ENCODE measurements at places on chromosomes 4 and X.

DNA sequence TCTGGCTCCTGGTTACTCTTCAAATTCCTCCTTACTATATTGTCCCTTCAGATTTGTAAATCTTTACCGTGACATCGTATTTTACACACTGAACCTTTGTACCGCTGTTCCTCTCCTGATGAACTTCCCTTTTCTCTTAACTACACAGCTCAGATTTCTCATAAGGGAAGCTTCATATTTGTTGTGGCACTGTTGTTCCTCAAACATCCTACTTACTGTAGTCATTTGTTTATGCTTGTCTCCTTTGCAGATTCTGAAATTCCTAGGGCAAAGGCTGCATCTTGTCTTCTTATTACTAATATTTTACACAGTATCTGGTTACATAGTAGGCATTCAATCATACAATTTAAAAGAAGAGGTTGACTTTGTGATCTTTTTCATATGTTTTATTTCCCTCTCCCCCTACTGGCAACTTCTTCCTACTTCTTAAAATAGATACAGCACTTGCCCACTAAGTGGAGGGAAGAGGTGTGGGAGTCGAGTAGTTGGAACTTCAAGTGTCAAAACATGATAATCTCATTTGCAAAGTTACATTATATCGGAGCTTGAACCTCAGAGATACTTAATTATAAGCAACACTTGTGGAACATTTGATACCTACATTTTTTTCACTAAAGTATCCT lies 50.0 kb downstream of the TET2 start:
- peak; percentile 18 for DNase-seq

DNA sequence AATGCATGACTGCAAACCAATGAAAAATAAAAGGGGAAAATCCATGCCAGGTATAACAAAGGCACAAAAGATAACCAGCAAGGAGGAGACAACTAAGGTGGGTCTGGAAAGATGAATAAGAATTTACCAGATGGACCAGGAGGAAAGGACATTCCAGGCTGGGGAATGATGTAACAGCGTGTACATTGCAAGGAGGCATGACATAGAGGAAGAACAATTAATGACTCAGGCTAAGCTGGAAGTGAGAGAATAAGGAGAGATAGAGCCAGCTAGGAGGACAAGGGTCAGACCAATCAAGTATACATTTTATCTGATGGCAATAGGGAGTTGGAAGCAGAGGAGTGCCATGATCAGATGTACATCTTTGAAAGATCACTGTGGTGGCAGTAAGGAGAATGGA lies 57.0 kb downstream of the MTMR8 start:
- no peak for DNase-seq

- DNase-seq, result peak; percentile 18
Observed at GRCh38 chr4:79255793-79256192, 70.1 kb downstream of the NAA11 start.

DNA sequence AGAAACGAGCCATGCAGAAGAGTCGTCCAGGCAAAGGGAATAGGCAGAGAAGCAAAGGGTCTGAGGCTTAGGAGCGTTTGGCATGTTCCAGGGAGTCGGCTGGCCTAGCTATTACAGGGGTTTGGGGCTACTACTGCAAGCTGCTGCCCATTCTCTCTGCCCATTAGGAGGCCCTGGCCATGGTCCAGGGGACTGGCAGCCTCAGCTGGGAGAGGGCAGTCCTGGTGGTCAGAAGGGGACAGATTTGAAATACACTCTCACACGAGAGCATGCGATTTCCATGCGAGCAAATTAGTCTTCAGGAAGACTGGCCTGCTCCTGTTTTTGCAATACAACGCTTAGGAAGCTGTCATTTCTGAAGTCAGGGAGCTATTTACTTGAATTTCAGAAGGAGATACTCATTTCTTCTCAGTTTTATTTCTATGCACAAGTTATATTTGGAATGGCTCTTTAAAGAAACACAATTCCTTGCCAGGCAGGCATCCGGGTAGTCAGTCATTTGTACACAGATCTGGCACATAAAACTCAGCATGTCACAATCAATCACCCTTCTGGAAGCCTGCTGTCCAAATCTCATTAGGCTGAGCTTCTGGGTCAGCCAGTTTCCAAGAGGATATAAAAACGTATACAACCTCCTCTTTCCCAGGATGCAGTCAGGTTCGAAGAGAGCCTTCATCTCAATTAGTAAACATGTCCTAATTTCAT lies 27.0 kb downstream of the PROM1 start:
- no peak for DNase-seq

DNA sequence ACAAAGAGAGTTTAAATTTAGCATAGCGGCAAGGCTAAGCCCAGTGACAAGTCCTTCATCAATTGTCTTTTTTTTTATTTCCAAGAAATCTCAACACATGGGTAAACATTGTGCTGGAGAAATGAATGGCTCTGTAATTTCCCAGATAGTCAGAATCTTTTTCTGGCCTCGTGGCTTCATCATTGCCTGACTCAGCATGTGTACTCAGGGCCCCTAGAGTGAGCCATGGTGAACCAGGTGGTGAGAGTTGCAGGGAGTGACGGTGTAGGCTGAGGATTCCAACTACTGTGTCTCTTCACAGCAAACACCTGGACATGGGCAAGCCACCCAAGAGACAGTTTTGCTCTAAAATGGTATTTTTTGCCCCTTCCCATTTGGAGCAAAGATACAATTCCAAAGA lies 43.1 kb upstream of the UCP1 start:
- DNase-seq, result no peak

DNA sequence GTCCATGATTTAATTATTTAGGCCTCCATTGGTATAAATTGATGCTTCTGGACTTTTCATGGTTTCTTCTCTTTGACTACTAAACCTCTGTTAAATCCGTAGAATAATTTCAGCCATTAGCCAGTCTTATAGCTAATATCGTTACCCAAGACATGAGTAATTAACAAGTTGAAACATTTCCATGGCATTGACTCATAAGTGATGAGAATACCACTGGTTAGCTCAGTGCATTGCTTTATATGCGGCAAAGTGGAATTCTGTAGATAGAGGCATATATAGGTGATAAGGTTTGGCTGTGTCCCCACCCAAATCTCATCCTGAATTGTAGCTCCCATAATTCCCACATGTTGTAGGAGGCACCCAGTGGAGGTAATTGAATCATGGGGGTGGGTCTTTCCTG lies 80.6 kb downstream of the VCX2 start:
- DNase-seq, result no peak

- DNase-seq, result no peak
Observed at GRCh38 chrX:41482154-41482850, 35.2 kb downstream of the NYX start.

DNA sequence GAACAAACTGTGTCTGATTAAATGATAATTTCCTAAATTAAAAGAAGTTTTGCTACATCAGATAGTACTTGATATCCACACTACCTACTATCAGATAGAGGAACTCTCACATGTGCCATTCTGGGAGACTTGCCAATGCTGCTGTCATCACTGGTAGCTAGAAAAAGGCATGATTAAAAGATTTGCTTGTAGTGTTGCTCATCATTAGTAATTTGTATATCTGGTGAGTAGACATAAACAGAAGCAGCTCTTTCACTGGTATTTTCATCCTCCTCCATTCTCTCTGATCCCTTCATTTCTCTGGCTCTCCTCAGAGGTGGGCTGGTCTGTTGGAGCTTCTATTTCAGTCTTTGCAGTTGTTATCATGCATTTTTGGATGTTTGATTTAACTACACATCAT lies 56.0 kb downstream of the SPRY1 start:
- DNase-seq, result no peak

GRCh38 chr4:183550345-183551093 lies 45.7 kb downstream of the ING2 start:
- DNase-seq, result no peak

DNA sequence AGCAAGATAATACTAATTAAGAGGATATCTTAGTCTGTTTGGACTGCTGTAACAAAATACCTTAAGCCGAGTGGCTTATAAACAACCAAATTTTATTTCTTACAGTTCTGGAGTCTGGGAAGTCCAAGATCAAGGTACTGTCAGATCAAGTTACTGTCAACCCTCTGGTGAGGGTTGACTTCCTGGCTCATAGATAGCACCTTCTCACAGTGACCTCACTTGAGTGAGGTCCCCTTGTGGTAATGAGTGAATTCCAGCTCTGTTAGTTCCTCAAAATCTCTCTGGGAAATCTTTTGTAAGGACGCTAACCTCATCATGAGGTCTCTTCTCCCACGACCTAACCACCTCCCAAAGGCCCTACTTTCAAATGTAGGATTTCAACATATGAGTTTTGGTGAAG lies 36.9 kb upstream of the ADGRA3 start:
- DNase-seq, result no peak

GRCh38 chr4:38930204-38930603 lies 62.6 kb downstream of the FAM114A1 start:
- DNase-seq, result no peak

GRCh38 chr4:27604692-27605091 lies 744.1 kb downstream of the STIM2 start:
- DNase-seq, result no peak

- DNase-seq, result no peak
Observed at GRCh38 chr4:146291313-146291712, 77.0 kb downstream of the REELD1 start.

- no peak for DNase-seq
Observed at GRCh38 chr4:157221426-157221894, 932 bp downstream of the GRIA2 start.

DNA sequence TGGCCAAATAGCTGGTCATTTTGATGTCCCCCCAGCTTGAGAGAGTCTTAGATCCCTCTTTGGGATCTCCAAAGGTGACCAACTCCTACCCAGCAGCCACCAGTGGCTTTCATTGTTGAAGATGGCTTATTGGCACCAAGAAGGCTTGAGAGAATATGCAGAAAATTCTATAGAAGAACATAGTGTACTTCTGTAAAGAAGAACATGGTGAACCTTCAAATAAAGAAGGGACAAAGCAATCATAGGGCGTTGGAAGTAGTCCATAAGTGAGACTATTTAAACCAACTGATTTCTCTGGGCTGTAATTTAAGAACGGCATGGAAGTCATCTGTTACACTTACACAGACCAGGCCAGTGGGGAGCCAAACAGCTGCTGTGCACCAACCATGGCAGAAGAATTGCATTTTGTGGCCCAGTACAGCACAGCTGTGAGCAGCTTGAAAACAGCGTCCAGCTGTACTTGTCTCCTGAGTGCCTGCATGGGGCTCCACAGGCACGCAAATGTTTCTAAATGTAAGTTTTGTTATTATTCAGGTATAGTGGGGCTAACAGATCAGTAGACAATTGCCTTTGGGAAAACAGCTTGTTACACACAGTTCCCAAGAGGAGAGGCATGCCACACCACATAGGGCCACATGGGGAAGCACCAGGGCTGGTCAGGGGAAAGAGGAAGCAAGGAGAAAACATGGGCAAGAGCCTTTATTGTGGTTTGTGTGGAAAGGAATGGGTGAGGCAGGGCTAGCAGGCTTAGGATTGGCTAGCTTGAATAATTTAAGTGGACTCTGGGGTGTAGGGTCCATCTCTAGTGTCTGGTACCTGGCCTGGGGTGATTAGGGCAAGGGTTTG lies 125.0 kb downstream of the ARHGAP6 start:
- DNase-seq, result no peak

GRCh38 chr4:56668267-56668666 lies 12.8 kb downstream of the HOPX start:
- no peak for DNase-seq

GRCh38 chr4:145552181-145552822 lies 66.9 kb upstream of the MMAA start:
- DNase-seq, result no peak

- DNase-seq, result no peak
Observed at GRCh38 chr4:126582737-126583136, 1050.0 kb upstream of the INTU start.

All from K562 (cell line).